Right lobe of liver (tissue), 6 donors: ENCODE measurements at places on chromosomes 1 and 21.

- no peak for DNase-seq
These were observed 542.7 kb upstream of the ADGRL4 start for GRCh38 chr1:79549201-79549600.

- DNase-seq, result no peak
These were observed 178.1 kb downstream of the NPHP4 start for GRCh38 chr1:5814046-5814619.

- no peak for DNase-seq
These were observed 58.3 kb downstream of the EDEM3 start for GRCh38 chr1:184696403-184696802.

GRCh38 chr1:168098534-168099320 lies 38.0 kb downstream of the GPR161 start:
- DNase-seq, result no peak

DNA sequence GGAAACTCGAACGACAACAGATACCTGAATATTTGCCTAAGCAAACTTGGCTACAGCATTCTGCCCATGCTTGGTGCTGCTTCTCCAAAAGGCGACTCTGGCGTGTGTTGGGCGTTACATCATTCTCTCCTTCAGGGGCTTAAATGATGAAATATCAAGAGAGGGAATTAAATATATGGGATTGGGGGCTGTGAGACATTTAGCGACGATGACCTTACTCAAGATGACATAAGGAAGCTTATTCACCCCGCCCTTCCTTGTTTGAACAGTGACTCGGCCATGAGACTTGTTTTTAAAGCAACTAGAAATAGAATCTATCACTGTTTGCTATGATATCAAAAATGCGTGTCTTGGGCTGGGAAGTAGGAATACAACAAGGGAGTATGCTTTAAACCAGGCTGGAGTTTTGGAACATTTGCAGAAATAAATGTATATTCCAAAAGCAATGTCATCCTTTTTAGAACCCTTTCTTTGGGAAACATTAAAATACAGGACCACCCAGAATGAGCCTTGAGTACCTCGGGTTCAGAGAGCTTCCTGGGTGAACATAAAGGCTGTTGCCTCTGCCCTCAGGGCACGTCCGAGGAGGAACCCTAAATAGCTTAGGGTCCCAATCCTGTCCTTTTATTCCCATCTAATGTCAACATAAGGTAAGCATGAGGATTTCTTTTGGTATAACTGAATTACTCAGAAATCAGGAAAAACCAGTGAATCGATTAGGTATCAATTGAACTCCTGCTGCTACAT lies 123.3 kb upstream of the SLC45A1 start:
- DNase-seq, result no peak

DNA sequence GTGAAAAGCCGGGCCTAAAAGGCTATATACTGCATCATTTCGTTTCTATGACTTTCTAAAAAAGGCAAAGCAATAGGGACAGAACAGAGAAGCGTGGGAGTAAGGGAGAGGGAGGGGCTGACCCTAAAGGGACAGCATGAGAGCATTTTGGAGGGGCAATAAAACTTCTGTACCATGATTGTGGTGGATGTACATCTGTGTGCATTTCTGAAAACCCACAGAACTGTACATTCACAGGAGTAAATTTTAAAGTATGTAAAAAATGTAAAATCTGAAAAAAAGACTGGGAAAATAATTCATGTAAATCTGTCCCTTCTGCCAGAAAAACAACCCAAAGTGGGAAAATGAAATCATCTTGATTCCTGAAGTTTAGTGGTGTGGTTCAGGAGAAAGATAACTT lies 235.4 kb downstream of the CENPF start:
- DNase-seq, result no peak

DNA sequence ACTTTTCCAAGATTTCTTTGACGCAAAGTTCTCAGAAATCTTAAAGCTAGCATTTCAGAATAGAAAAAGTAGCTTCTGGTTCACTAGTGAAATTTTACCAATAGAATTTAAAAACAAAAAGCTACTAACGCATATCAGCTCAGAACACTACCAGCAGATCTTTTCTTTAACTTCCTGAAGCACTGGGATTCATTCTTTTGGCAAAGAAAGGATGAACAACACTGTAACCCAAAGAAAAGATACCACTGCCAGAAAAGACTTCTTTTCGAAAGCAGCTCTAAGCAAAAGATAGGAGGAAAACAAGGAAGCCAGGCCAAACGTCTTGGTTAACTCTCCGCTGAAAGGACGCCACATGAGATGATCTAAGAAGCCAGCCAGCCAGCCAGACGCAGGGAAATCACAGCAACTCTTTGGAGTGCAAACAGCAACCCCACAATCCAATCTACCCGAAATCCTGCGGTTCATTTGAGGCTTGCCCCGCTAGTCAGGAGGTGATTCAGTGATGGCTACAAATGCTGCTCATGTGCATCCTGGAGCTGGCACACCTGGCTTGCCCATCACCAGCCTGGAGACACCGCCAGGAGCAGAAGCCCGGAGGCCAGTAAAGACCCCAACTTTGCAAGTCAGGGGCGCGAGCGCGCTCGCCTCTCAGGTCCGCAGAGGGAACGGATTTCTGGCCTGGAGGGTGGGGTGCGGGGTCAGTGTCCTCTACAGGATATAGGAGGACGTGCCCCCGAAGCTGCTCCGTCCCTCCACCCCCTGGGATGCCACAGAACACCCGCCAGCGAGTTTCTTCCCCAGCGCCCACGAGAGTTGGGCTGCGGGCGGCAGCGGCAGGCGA lies 812 bp downstream of the NBPF1 start:
- peak; percentile 80 for DNase-seq

DNA sequence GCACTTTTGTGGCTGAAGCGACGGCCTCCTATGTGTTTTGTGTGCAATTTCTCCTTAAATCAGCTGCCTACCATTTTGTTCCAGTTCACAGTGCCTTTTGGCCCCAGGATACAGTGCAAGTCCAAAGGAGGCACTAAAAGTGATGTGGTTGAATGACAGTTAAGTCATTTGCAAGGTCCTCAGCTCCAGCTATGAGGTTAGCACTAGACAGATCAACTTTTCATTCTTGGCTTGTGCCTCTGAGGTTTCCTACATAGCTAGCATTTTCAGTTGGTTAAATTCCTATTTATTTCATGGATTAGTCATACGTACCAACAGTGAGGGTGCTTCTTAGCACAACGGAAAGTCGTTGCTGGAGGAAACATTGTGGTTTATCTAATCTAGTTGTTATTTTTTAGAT lies 59.3 kb upstream of the NTPCR start:
- DNase-seq, result no peak

DNA sequence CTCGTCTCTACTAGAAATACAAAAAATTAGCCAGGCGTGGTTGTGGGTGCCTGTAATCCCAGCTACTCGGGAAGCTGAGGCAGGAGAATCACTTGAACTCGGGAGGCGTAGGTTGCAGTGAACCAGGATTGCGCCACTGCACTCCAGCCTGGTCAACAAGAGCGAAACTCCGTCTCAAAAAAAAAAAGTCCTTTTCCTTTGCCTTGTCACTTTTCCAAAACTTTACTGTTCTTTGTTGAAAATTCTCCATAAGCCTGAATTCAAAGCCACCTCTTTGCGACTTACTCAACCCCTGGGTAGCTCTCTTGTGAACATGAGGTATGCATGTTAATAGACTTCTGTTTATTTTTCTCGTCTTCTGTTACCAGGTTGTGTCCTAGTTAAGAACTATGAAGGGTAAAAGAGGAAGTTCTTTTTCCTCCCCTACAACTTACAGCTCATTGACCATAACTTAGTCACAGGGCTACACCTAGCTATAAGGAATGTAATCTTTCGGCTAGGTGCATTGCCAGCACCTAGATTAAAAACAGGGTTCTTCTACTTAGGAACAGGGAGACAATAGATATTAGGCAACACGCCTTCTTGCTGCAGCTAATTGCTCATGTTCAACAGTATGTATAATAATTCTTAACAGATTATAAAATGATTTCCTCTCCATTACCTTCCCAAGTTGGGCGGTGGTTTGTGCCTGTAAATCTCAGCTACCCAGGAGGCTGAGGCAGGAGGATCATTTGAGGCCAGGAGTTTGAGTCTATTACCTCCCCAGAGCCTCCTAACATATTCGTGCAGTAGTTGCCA lies 40.9 kb downstream of the PTAFR start:
- DNase-seq, result no peak

GRCh38 chr1:171834821-171835220 lies 6.5 kb upstream of the DNM3 start:
- DNase-seq, result no peak
